ENCODE measurements at places on chromosomes 1 and 21. TPM values are rescaled to one million over a fixed set of nuclear protein-coding genes. Genes with fewer than 3 reads are reported as not detected.

FCMR gene
- total RNA-seq = not detected

CYP4Z1 gene
- not detected for total RNA-seq

B3GALT5 gene
- not detected for total RNA-seq

GRCh38 chr1:227785094-227785804, 30.2 kb upstream of the PRSS38 start:
- no peak overlapping the region for H3K27ac ChIP-seq
- H3K4me3 ChIP-seq = no peak overlapping the region

DNA sequence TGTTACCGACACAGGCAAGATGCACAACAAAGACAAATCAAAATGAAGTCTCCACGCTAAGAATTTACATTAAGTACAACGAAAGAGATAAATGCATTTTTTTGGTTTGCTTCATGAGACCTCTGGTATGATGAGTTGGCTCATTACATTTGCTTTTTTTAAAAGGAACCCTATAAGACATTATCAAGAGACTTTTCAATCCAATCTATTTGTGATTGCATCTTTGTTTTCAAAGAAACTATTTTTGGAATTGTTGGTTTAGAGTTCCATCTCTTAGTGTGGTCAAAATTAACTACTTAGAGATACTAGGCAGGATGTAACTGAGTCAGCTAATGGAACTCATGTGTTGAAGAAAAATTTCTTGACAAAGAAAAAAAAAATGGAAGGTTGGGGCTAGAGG, 200.1 kb downstream of the ZC3H11B start:
- no peaks in the 10 kb centered on the region for H3K27me3 ChIP-seq
- no peak for DNase-seq
- no peak overlapping the region for H3K27ac ChIP-seq
- 0 out of 2 replicates have a peak, but pooled peaks cover 3% of the 10 kb centered on the region for H3K4me1 ChIP-seq
- H3K4me3 ChIP-seq = no peak overlapping the region

- no peak overlapping the region for H3K27ac ChIP-seq
- no peak for DNase-seq
- H3K4me1 ChIP-seq = peaks cover 12% of the 10 kb centered on the region
- no peaks in the 10 kb centered on the region for H3K27me3 ChIP-seq
- no peak overlapping the region for H3K4me3 ChIP-seq
- peaks cover 51% of the 10 kb centered on the region for H3K36me3 ChIP-seq
Measured at GRCh38 chr1:110956586-110956985, 7.1 kb downstream of the LRIF1 start.

DNA sequence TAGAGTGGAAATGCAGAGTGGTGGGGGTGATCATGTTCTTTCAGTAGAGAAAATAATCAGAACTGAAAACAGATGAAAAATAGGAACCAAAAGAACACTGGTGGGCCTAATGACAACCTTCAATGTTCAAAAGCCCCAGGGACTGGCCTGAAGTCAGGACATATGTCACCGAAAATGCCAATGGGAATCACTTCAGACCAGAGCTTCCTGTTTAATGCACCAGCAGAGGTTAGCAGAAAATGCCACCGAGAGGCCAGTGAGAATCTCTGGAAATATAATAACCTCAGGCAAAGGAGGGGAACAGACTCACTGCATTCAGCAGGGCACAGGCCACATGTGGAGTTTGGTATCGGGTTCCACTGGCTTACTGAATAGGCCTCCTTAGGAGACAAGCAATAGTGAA, 15.9 kb upstream of the CD58 start:
- no peak overlapping the region for H3K4me3 ChIP-seq
- no peaks in the 10 kb centered on the region for H3K4me1 ChIP-seq
- no peaks in the 10 kb centered on the region for H3K27me3 ChIP-seq
- H3K27ac ChIP-seq = no peak overlapping the region

DNA sequence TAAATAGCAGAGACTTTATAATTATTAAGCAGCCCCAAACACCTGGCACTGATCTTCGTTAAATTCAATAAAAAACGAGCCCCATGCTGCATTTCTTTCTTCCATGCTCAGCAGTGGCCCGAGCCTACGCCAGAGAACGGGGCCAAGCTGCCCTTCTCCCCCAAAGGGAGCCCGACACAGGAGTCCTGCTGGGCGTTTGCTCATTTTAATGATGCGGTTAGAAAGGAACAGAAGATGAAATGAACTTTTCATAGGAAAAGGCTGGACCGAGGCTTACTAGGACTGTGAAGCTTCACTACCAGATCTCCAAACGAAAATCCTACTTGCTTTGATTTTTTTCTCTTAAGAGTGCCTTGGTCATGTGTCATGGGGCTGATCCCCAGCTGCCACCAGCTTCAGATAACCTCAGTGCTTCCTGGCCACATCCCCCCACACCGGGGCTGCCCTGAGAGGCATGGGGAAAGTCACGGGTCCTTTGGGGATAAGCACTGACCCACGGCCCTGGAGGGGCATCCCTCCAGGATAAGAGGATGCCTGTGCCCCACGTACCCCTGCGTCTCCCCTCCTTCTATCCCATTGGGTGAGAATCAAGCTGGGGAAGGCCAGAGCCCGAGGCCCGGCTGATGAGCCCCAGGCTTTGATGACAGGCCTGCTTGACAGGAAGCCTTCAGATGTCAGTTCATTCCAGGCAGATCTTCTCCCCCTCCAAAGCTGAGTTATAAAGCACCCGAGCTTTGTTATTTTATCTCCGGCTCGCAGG, 34.2 kb downstream of the PGBD5 start:
- no peak overlapping the region for H3K4me3 ChIP-seq
- no peaks in the 10 kb centered on the region for H3K27me3 ChIP-seq
- H3K36me3 ChIP-seq = no peaks in the 10 kb centered on the region
- H3K4me1 ChIP-seq = no peaks in the 10 kb centered on the region
- no peak overlapping the region for H3K27ac ChIP-seq

PADI1 gene
- total RNA-seq = not detected

SLC44A3 gene
- not detected for total RNA-seq

AADACL3 gene
- not detected for total RNA-seq

- H3K27ac ChIP-seq = peak overlapping the region; percentile 63
- peak; percentile 50 for DNase-seq
- H3K27me3 ChIP-seq = no peaks in the 10 kb centered on the region
- H3K4me1 ChIP-seq = peaks cover 24% of the 10 kb centered on the region
- H3K36me3 ChIP-seq = no peaks in the 10 kb centered on the region
- no peak overlapping the region for H3K4me3 ChIP-seq
Measured at GRCh38 chr1:28456078-28456477, 49.8 kb upstream of the RCC1 start.

VCAM1 gene
- total RNA-seq = not detected

GRCh38 chr1:72094209-72094608, 188.1 kb downstream of the NEGR1 start:
- no peaks in the 10 kb centered on the region for H3K27me3 ChIP-seq
- no peak for DNase-seq
- no peaks in the 10 kb centered on the region for H3K36me3 ChIP-seq
- no peak overlapping the region for H3K27ac ChIP-seq
- H3K4me1 ChIP-seq = no peaks in the 10 kb centered on the region

DNA sequence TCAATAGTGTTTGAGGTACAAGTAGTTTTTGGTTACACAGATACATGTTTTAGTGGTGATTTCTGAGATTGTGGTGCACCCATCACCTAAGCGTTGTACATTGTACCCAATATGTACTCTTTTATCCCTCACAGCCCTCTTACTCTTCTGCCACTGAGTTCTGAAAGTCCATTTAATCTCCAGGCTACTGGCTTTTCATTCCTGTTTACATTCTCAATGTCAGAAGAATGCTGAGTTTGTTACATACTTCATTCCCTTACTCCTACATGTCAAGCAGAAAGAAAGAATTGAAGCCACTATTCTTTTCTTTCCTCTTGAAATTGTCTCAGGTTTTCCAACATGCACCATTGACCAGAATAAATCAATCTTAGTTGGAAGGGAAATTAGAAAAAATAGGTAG, 1565.9 kb downstream of the PLA2G4A start:
- H3K4me3 ChIP-seq = no peak overlapping the region
- no peak overlapping the region for H3K27ac ChIP-seq
- no peaks in the 10 kb centered on the region for H3K27me3 ChIP-seq
- DNase-seq = no peak
- H3K36me3 ChIP-seq = no peaks in the 10 kb centered on the region
- H3K4me1 ChIP-seq = no peaks in the 10 kb centered on the region

DNA sequence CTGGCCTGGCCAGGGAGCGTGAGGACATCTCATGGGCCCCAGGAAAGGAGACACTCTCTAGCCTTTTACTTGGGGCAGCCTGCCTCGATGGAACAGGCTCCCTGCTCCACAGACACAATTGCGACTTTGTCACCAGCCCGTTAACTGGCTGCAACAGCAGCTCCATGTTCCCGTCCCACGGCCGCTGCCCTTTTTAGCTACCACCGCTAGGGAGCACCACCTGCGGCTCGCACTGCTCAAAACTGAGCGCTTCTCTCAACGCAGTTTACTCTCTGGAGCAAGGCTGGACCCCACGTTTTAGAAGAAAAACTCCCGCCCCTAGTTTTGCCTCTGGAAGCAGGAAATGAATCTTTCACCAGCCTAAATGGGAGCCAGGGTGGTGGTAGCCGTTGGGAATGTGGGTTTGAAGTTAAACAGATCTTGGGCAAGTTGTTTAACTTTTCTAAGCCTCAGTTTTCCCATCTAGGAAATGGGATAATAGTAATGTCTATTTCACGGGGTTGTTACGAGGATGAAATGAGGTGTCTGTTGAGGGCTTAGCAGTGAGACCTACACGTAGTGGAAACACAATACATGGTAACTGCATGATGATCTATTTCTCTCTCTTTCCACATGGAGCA, 3.5 kb upstream of the LRRC38 start:
- H3K27me3 ChIP-seq = no peaks in the 10 kb centered on the region
- H3K36me3 ChIP-seq = no peaks in the 10 kb centered on the region
- no peaks in the 10 kb centered on the region for H3K4me1 ChIP-seq

GRCh38 chr21:36186506-36187399, 30.1 kb downstream of the DOP1B start:
- no peaks in the 10 kb centered on the region for H3K4me1 ChIP-seq
- no peaks in the 10 kb centered on the region for H3K36me3 ChIP-seq
- H3K27me3 ChIP-seq = no peaks in the 10 kb centered on the region
- H3K27ac ChIP-seq = no peak overlapping the region
- no peak overlapping the region for H3K4me3 ChIP-seq
- no peak for DNase-seq

- H3K27me3 ChIP-seq = no peaks in the 10 kb centered on the region
- no peak overlapping the region for H3K27ac ChIP-seq
Measured at GRCh38 chr1:11838349-11839272, 9.0 kb downstream of the NPPA start.

DNA sequence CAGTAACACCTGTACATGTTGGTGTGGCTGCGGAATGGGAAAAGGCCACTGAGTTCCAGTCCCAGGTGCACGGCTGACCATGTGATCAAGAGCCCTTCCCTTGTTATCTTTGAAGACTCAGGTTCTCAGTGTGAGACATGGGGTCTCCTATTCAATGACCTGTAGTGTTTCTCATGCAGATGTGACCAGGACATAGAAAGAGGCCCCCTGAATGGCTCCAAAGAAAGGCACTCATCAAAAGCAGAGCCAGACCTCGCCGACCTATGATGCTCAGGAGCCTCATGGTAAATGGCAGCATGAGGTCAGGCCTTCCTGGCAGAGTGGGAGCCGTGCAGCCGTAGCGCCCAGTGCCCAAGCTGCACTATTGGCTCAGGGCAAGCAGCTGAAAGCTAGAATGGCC, 42.3 kb upstream of the HAO2 start:
- H3K4me3 ChIP-seq = no peak overlapping the region
- no peak overlapping the region for H3K27ac ChIP-seq
- H3K4me1 ChIP-seq = peaks cover 10% of the 10 kb centered on the region
- DNase-seq = no peak

DNA sequence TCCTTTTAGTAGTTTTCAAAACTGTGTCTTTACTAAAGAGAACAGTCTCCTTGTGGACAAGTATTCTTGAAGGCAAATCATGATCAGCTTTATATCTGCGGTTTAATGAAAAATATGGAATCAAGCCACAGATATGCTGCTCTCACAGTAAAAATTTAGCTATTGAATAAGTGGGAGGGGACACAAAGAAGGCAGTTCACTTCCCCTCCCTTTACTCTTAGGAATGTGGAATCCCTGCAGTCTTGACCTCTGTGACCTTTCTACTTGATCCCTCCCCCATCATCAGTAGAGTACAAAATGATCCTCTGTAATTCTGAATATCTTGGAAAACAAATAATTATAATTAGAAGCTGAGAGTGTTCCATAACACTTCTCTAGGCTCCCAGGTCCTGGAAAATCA, 136.7 kb upstream of the HOOK1 start:
- H3K27me3 ChIP-seq = no peaks in the 10 kb centered on the region
- H3K4me1 ChIP-seq = no peaks in the 10 kb centered on the region
- no peak for DNase-seq
- H3K4me3 ChIP-seq = no peak overlapping the region
- no peaks in the 10 kb centered on the region for H3K36me3 ChIP-seq
- H3K27ac ChIP-seq = no peak overlapping the region

FASLG gene
- total RNA-seq = not detected

GRCh38 chr1:17739050-17739449, 16.1 kb upstream of the ACTL8 start:
- no peaks in the 10 kb centered on the region for H3K27me3 ChIP-seq
- no peaks in the 10 kb centered on the region for H3K36me3 ChIP-seq
- no peak overlapping the region for H3K4me3 ChIP-seq
- H3K27ac ChIP-seq = no peak overlapping the region

DNA sequence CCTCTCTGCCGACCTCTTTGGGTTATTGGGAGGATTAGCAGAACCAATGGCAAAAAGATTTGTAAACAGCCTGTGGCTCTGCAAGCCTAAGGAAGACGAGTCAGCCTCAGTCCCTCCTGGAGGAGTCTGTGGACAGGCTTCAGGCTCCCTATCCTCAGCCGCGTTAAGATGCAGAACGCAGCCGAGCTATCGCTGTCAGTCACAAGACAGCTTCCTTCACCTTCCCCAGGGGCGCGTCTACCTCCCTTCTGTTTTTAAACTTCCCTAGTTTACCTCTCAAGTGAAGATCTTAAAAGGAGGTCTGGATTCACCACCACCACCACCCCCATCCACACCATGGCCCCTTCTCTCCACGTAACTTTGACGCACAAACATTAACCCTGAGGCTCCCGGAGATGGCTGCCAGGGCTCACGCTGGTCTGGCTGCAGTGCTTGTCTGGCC, 738 bp downstream of the CAMK1G start:
- H3K4me3 ChIP-seq = no peak overlapping the region
- no peaks in the 10 kb centered on the region for H3K27me3 ChIP-seq
- H3K27ac ChIP-seq = no peak overlapping the region
- no peaks in the 10 kb centered on the region for H3K36me3 ChIP-seq

OR10Z1 gene
- not detected for total RNA-seq

ADGRL4 gene
- not detected for total RNA-seq

CTTNBP2NL gene
- not detected for total RNA-seq

GRCh38 chr1:56339786-56340465, 239.4 kb downstream of the PLPP3 start:
- H3K27me3 ChIP-seq = no peaks in the 10 kb centered on the region
- no peak overlapping the region for H3K27ac ChIP-seq
- DNase-seq = no peak
- no peaks in the 10 kb centered on the region for H3K4me1 ChIP-seq
- H3K4me3 ChIP-seq = no peak overlapping the region

GRCh38 chr21:25859235-25859929, 124.6 kb downstream of the GABPA start:
- no peaks in the 10 kb centered on the region for H3K36me3 ChIP-seq
- no peaks in the 10 kb centered on the region for H3K27me3 ChIP-seq
- H3K4me1 ChIP-seq = no peaks in the 10 kb centered on the region

DNA sequence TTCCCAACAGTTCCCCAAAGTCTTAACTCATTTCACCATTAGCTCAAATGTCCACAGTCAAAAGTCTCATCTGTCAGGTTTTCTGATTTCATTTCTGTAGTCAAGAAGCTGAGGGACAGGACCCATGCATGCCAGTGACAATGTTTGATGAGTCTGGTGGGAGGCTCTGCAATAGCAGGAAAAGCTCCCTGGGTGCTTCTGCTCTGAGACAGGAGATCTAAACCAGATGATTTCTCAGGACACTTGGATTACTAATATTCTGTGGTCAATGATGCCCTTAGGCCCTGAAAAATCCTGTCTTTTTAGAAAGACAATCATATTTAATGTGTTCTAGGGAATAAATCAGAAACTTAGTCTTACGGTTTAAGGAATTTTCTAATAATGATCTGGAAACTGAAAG, 56.4 kb downstream of the PCBP3 start:
- H3K27me3 ChIP-seq = no peaks in the 10 kb centered on the region
- no peak overlapping the region for H3K27ac ChIP-seq

Data from Karpas-422 (cell line).